T-cell (primary cell): ENCODE measurements at places on chromosomes 6 and 20. TPM values are rescaled to one million over a fixed set of nuclear protein-coding genes. Genes with fewer than 3 reads are reported as not detected.
A peak's percentile ranks its signal among the peaks of the same experiment; 100 is the strongest.

DNA sequence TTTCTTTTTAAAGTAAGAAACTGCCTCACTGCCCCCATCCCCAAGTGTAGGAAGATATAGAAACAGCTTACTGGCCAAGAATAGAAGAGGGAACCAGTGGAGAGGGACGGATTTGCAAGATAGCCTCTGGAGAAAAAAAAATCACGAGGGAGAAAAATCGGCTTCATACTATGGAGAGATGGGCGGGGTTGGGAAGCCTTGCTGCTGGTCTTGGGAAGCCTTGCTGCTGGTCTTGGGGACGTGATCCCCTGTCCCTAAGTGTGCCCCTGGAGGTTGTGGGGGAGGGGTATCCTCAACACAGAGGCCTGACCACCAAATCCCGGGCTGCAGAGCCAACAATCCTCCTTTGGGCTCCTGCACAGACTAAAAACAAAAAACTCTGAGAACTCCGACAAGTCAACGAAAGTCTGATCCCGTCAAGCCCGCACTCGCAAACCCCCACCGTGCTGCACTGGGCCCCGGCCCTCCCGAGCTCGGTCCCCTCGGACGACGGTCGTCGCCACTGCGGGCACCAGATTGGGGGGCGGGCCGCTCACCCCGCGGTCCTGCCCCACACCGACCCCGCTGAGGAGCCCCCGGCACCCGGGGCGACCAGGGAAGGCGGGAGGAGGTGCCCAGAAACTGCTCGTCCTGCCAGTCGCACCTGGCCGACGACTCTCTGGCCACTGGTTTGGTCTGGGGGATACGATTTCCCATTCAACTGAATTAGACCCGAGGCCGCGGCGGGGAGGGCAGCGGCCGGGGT, 750 bp downstream of the MAP7 start:
- DNase-seq: no peak

- DNase-seq: no peak
Measured at GRCh38 chr6:105389543-105389942, 13.3 kb downstream of the PREP start.

GRCh38 chr6:78611886-78612480, 255.4 kb upstream of the IRAK1BP1 start:
- DNase-seq: no peak

DNA sequence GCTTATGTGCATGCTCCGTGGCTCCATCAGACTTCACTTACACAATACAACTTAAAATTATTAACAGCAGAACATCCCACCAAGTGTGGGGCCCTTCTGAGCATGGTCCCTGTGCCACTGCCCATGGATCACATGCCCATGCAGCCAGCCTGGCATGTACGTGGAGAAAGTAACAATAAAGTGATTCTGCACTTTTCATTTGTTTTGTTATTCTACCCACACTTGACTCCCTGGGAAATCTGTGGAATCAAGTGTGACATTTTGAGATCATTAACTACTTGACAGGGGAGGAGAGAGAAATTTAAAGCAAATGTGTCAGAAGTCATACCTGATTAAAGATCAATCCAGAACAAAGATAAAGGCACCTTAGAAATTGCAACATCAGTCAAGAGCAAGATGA, 112.0 kb downstream of the ISM1 start:
- no peak for DNase-seq

Gene PNLDC1
- total RNA-seq: 0.26 TPM

Gene C6orf58
- total RNA-seq: not detected

Gene TMEM200A
- total RNA-seq: 3.4 TPM

GRCh38 chr6:7479801-7480266, 61.6 kb upstream of the DSP start:
- DNase-seq: no peak

- DNase-seq: peak; percentile 64
Measured at GRCh38 chr6:144064402-144065212, 30.8 kb downstream of the SF3B5 start.

GRCh38 chr6:20657274-20657800, 123.1 kb downstream of the CDKAL1 start:
- no peak for DNase-seq

Gene PRDM13
- total RNA-seq: not detected

- no peak for DNase-seq
Measured at GRCh38 chr6:37243816-37244370, 13.7 kb upstream of the TBC1D22B start.

DNA sequence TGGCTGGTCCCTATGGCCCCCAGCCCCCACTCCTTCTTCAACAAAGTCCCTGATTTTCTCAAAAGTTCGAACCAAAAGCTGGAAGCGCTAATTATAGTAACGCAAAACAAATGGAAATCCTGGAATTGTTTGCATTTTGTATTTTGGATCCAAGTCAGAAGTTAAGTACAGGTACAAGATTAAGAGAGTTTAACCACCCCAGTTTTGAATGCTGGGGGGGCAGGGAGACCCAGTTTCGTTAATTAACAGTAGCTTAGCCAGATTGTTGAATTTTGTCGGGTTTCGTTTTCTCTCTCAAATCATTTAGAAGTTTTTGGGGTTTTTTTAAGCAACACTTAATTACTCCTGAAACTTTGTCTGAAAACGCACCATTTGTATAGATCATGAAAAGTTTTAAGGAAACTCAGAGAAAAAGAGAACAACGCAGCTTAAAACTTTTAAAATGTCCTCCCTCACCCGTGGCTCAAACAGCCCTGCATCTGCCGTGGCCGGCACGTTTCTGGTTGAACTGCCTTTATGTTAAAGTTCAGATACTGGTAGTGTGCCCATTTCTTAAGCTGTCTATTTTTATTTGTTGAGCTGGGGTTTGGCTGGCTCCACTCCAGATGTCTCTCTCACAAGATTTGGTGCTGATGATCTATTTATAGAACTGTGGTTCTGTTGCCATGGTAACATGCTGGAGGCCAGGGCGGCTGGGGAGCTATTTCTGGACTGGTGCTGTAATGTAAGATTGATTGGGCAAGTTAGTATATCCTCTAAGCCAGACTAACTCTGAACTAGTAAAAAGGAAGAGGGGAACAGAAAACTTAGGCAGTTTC, 55.0 kb downstream of the GNAS start:
- DNase-seq: peak; percentile 36

DNA sequence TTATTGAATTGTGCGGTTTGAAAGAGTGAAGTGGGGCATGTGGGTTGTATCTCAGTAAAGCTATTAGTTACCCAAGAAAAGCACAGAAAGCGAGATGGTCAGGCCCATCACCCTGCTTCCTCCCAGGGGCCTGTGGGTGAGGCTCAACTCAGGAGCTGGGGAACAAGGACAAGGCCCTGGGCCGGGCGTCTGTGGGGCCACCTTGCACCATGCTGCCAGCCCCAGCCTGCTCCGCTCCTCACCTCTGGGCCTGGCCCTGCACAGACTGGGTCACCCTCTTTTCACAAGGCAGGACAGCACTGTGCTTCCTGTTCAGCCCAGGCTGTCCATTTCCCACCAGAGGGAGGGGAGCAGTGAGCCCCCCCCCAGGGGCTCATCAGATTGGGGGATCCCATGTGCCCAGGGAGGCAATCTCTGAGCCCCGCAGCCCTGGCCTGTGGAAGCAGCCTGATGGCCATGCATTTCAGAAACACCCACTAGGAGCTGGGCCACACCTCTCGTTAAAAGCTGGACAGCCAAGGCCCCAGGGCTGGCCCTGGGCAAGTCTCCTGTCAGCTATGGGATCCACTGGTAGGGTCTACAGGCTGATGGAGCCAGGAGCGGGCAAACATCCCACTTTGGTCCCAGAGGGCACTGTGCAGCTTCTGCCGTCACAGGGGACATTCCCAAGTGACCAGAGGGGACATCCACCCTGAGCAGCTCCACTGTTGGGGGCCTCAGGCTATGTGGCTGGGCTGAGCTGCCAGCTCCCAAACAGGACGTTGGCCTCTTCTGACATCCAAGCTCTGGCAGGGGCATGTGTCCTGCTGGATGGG, 55.9 kb downstream of the YTHDF1 start:
- no peak for DNase-seq

- DNase-seq: no peak
Measured at GRCh38 chr20:62815066-62815991, 1.5 kb upstream of the COL9A3 start.

- peak; percentile 29 for DNase-seq
Measured at GRCh38 chr6:26087284-26088115, at the start of gene HFE. TSS of gene HFE (plus strand) at chr6:26087429. CDS start at chr6:26087441, 12 bp downstream.

Gene HDGFL1
- total RNA-seq: not detected

DNA sequence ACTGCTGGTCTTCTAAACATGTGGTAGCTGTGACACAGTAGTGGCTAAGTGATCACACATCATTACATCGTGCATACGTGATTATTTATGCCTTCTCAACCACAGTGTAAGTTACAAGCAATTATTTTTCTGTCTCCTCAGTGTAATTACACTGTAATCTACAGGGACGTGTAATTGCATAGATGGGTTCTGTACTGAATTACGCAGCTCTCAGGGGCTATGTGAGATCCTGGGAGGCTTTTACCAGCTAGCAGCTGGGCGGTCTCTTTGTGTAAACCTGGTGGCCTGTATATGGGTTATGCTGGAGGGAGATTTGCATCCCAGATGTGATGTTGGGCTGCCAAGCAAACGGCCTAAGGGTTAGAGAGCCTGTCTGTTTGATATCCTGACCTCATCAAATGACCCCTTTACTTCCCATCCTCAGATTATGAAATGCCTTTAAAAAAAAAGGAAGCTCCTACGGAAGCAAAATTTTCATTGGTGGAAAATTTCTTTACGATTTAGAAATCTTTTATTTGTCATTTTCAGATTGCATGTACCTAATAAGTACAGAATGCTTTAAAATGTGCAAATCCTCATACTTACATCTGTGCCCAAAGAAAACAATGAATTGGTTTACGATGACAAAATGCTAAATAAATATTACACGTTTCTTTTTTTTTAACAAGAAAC, 402.8 kb upstream of the JAG1 start:
- no peak for DNase-seq

Gene SLC17A1
- not detected for total RNA-seq

Gene VSX1
- not detected for total RNA-seq

DNA sequence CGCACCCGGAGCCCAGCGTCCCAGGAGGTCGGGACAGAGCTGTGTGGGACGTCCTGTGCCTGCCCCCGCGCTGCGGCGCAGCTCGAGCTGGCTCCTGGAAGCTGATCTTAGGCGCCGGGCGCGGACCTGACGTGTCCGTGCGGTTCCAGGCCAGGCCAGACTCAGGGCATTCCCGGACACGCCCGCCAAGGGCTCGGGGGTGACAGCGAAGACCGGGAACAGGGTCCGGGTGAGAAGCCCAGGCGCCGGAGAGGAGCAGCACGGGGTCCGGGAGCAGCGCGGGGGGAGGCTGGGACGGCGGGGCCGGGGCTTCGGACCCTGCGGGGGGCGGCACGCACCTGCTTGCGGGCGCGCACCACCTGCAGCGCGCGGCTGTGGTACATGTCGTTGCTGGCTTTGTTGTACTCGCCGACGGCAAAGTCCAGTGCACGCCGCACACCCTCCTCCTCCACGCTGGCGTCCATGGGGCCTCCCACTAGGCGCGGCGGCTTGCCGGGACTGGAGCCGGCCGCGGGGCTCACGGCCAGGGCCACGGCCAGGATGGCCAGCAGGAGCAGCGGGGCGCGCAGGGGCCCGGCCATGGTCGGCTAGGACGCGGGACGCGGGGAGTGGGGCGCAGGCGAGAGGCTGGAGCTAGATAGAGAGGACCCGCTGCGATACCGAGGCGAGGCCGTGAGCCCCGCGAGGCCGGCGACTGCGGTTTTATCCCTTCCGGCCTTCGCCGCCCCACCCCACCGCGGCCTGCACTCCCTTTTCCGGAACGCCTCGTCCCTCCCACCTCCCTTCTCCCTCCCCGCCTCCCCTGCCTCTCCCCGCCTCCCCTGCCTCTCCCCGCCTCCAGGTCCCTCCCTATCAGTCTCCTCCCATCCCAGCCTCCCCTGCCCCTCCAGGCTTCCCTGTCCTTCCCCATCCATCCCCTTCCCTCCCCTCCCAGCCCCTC, at the start of gene CST3:
CST3 (minus strand) TSS at position 674 of the 940 bp plus-strand sequence; CDS start at position 581, 93 bp downstream.
- no peak for DNase-seq

DNA sequence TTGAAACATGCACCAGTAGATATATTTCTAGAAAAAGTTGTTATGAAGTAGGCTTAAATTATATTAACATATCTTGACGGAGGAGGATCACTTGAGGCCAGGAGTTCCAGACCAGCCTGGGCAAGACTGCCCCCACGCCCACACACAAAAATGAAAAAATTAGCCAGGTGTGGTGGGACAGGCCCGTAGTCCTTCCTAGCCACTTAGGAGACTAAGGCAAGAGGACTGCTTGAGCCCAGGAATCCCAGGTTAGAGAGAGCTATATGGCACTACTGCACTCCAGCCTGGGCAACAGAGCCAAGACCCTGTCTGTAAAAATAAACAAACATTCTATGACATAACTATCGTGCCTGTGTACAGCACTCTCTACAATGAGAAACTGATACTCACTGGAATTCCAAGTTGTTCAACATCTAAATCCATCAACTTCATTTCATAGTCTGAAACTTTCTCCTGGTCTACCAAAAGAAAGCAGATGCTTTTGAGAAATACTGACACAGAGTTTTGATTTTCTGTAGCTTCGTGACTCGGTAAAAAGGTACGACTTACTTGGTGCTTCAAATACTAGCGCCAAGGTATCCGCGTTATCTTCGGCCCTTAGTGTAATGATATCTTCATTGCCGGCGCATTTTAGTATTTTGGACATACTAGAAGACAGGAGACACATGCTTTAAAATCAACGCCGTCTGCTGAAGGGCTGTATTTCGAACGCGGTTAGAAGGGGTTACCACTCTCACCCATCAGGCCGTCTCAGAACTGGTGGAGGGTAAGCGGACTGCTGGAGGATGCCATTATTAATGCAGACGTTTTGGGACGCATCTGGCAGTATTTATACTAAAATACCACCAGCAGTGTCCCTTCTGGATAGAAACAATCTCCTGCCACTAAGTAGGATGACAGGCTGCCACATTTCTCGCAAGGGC, 1.3 kb downstream of the PCNA start:
- no peak for DNase-seq

DNA sequence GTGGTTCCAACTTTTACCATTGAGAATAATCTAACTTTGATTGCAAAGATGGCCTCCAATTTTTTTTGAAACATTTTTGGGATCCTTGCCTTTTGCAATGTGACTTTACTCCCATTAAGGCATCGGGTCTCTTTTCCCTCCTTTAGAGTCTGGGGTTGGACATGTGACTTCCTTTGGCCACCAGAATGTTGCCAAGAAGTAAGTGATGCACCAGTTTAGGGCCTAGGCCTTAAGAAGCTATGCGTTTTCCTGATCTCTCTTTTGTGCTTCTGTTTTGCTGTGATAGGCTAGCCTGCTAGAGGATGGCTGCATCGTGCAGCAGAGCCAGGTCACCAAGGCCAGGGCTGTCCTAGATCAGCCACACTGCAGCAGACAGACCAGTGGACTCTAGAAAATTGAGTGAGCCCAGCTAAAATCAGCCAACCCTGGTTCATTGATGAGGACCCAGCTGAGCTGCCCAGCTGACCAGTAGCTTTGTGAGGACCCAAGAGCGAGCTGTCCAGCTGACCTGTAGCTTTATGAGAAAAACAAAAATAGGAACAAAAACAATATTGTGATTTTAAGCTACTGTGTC, 594.0 kb upstream of the JAG1 start:
- no peak for DNase-seq
